ENCODE measurements at places on chromosomes 2 and 18.

- no peak for DNase-seq
Measured at GRCh38 chr2:98461498-98462049, 16.9 kb downstream of the INPP4A start.

DNA sequence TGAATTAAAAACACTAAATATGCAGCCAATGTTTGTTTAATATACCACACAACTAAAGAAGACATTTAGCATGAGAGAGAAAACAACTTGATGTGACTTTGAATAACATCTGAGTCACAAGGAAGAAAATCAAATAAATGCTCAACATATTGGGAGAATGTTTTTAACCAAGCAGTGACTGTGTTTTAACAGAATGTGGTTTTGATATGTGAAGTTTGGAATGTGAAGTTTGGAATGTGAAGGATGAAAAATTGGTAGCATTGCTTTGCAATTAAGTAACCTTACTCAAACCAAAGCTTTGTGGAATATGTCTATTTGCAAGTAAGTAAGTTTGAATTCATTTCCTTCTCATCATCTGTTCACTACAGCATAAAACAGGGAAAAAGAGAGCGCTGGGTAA lies 128.2 kb upstream of the DNAJC10 start:
- peak; percentile 83 for DNase-seq

DNA sequence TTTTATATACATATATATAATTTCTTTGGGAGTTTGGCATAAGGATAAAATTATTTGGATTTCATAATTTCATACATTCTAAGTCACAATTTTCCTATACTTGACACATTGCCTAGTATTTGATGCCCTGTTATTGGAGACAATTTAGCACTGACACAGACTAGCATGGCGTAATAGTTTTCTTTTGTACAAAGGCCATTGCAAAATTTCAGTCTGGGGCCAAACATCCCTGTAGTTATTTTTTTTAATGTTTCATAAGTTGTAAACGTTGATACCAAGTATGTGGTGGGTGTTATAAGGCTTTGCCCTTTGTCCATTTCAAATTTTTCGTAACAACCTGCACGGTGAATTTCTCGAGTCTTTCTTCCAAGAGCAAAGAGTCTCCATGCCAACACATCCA lies 95.7 kb upstream of the NRP2 start:
- no peak for DNase-seq

DNA sequence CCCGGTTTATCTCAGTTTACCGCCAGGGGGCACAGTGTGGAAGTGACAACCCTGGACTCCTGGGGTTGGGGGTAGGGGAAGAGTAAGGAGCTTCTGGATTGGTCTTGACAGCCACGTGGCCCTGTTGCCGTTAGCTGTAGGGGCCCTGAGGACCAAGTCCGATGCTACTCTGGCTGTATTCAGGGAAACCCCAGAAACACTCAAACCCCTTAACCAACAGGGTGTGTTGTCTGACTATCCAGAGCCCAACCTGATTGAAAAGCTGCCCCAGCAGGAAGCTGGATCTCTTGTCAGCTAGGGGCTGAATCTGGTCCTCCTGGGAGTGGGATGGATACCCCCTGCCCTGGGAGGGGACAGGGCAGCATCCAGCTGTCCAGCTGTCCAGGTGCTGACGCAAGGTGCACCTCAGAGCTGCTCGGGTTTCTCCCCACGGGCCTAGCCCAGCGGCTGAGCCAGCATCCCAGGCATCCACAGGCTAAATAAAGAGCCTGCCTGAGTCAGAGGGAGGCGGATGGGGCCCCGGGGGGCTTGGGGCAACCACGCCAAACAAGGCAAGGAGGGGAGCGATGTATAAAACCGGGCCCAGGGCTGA lies 3.1 kb upstream of the GMPPA start:
- DNase-seq, result peak; percentile 83

DNA sequence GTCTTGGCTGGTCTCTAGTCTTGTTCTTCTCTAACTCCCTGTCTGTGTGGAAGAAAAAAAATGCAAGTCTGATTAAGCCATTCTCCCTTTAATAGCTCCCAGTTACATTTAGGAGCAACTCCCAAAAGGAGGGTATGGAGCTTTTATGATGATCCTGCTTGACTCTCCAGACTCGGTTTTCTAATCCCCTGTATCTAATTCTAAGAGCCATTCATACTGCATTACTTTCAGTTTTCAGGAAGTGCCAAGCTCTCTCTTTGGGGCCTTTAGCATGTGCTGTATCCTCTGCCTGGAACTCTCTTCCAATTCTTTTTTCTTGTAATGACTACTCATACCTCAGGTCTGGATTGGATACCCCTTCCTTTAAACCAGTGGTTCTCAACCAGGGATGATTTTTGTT lies 219.7 kb upstream of the SPRED2 start:
- no peak for DNase-seq

GRCh38 chr2:7931808-7932207 lies 750.0 kb upstream of the ID2 start:
- no peak for DNase-seq

DNA sequence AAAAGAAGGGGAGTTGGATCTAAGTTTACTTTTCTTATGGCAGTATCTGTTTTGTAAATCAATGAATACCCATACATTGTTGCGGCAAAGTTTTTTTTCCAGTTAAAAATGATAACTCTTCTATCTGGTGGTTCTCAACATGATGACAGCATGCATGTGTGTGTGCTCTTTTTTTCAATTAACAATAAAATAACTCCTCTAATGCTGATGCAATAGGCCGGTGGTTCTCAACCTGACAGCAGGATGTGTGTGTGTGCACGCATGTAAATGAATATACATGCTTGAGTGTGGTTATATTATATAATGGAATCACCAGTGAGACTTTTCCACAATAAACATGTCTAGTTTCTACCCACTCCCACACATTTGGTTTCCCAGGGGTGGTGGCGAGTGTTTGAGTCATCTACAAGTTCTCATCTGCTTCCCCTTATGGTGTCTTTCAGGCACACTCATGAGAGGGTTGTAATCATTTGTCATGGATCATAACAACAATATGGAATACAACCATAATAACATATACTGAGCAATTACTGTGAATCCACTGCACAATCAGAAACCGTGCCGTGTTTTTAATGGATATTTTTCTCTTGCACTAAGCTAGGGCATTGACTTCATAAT lies 31.2 kb downstream of the PARD3B start:
- DNase-seq, result no peak

DNA sequence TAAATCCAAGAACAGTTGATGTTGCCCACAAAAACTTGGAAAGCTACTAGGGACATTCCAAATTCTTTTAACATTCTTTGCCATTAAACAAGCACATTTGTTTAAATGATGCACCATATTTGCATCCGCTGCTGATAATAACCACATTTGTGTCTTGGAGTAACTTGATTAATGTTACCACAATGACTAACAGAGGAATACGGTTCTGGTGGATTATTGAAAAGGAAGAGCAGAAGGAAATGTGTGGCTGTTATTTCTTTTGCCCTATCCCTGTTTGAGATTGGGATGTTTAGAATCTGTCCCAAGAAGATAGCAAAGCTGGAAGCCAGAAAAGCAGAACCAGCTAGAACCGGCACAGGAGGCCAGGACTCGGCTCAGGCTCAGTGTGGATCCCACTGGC lies 39.2 kb upstream of the RASGRP3 start:
- DNase-seq, result no peak

DNA sequence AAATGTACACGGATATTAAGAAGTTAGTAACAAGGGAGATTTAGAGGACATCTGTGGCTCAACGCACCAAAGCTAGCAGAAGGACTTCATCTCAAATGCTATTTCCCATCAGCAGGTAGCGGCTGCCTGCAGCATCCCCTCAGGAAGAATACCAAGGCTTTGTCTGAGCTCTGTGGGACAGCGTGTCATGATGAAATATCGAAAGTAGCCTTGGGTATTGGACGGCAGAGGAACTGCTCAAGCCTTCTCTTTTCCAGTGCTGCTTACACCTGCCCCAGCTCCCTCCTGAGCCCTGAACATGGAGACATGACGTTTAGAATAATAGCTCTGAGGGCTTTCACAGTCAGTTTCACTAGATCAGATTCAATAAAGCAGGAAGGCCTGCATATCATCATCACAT lies 241.6 kb downstream of the SUCLG1 start:
- DNase-seq, result no peak

DNA sequence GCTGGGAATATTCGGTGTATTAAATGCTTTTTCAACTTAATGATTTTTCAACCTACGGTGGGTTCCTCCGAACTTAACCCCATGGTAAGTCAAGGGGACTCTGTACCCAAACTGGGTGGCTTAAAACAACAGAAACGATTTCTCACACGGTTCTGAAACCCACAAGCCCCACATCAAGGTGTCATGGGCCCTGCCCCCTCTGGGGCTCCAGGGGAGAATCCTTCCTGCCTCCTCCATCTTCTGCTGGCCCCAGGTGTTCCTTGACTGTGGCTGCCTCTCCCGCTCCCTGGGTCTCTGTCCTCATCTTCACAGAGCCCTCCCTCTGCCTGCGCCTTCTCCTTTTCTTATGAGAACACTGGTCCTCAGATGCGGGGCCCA lies 301.3 kb upstream of the SALL3 start:
- no peak for DNase-seq

GRCh38 chr18:79283131-79283810 lies 112.5 kb upstream of the NFATC1 start:
- no peak for DNase-seq

- DNase-seq, result no peak
Measured at GRCh38 chr2:219437690-219438206, 3.1 kb downstream of the SPEG start.

GRCh38 chr2:2856723-2857415 lies 520.7 kb downstream of the EIPR1 start:
- no peak for DNase-seq

- DNase-seq, result no peak
Measured at GRCh38 chr18:13548966-13549879, 177.1 kb downstream of the FAM210A start.

DNA sequence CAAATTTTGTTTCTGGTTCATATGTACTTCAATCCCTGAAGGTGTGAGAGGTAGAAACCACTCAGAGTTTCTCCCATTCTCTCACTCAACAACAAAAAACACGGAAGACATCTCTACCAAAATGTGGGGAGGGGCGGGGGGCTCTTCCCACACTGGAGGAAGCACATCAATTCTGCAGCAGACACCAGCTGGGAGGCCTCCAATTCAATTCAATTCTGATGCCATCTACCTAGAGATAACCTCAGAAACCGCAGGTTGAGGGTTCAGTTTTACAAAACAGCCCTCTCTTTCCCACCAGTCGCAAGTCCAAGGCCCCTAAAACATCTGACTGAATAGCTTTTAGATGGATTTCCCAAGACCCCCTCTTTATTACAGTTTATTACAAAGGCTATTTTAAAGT lies 7.0 kb upstream of the MCFD2 start:
- no peak for DNase-seq

DNA sequence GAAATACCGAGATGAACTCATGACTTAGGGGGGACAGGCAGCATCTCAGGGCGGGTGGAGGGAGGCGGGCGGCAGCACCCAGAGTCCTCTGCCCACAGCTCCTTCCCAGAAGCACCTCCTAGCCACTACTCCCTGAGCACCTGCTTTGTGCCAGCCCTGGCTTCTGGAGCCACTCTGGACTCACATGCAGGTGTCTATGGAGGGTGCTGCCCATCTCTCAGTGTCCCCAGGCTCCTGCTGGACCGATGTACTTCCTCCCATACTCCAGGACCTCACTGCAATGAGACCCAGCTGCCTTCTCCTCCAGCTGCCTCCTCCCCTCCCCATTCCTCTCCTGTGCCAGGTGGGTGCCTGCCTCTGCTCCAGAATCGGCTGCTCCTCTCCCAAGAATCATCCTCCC lies 22.1 kb upstream of the OTOS start:
- DNase-seq, result no peak

- no peak for DNase-seq
Measured at GRCh38 chr18:59466980-59467379, 107.9 kb upstream of the LMAN1 start.

- no peak for DNase-seq
Measured at GRCh38 chr18:54052732-54053429, 171.6 kb downstream of the MBD2 start.

DNA sequence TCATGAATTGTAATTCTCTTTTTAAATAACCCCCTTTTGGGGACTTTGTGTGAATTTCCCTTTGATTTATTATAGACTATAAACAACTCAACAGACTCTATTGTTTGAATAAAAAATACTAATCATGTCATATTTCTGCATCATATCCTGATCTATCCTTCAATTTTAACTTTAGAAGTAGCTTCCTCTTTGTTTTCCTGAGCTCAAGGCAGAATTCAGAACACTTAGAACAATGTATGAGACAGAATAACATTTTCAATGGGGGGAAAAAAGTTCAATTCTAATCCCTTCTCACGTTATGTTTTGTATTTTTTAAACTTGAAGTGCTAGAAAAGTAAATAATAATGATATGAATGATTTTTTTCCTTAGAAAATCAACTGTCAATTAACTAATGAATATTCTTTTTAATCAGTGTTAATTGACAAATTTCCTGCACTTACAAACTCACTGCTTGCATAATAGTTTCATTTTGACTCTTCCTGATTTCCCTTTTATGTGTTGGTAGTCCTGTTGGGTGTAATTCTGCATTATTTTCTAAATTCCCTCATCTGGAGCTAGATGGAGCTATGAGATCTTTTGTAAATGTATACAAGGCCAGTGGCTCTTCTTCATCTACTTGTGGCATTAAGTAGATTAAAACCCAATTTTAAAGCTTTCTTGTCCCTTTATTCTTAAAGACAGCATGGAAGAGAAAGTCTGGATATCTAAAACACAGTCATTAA lies 326.1 kb downstream of the PARD3B start:
- DNase-seq, result peak; percentile 62

- no peak for DNase-seq
Measured at GRCh38 chr2:160651416-160652200, 158.0 kb upstream of the RBMS1 start.

DNA sequence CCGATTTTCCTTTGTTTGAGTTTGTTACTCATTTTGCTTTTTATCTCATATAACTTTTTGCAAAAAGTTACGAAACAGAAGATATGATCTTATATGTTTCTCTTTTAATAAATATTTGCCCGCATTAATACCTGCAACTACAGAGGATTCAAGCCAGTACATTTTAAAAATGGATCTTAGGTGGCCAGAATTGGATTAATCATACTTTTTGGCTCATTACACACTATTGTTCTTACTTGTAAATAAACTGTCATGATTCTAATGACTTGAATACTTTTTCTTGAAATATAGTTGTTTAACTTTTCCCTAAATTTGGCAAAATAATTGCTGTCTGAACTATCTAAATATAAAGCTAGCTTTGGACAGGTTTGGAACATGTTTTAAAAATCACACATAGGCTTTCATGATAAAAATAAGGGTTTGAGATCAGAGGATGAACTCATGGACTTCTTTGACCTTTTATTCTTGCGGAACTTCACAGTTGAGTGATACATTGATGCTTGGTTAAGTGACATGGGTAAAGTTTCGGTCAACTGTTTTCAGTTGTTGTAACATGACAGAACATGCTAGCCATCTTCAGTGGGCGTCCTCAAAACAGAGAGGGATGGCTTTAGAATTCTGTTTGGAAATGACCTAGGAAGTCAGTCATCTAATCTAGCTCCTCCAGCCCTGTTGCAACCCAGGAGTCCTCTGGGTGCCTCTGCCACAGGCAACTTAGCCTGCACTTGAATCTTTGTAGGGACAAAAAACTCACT lies 44.5 kb downstream of the LTBP1 start:
- DNase-seq, result no peak
